ENCODE measurements at places on chromosomes 5 and 9.
A peak's percentile ranks its signal among the peaks of the same experiment; 100 is the strongest.

- DNase-seq, result peak; percentile 86
Observed at GRCh38 chr5:9924614-9925013, 294.5 kb upstream of the TAS2R1 start.

DNA sequence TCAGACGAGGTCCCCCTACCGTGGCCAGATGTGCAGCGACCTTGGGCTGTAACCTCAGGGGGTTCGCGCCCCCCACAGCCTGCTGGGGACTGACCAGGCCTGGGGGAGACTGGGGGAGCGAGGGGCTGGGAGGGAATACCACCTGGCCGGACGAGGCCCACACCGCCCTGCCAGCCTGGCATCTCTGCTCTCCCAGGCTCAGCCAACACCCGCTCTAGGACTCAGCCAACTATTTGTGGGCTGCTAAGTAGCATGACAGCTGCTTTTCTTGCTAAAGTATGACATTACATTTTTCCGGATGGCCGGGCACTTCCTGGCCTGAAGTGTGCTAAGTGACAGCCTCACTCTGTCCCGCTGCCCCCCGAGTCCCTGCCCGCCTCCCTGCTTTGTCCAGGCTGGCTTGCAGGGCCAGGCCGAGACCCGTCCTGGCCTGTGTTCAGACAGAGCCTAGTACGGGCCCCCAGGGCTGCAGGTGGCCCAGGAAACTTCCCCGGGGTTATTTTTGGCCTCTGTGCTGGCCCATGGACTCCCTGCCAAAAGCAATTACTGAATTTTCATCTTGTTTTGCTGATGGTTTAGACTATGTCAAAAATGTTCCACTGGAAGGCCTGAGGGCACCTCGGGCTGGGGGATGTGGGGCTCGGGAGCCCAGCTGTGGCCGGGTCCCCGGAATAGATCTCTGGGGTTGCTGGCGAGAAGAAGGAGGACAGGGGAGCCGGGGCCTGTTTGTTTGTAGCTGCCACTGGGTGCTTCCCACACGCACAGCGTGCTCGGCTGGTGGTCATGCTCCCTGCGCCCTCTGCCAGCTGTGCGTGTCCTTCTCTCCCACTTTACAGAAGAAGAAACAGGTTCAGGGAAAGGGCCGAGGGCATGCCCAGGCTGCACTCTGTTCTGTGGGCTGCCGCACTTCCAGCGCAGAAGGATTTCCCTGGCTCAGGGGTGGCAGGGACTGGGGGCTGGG lies 13.4 kb upstream of the SLC2A6 start:
- no peak for DNase-seq

DNA sequence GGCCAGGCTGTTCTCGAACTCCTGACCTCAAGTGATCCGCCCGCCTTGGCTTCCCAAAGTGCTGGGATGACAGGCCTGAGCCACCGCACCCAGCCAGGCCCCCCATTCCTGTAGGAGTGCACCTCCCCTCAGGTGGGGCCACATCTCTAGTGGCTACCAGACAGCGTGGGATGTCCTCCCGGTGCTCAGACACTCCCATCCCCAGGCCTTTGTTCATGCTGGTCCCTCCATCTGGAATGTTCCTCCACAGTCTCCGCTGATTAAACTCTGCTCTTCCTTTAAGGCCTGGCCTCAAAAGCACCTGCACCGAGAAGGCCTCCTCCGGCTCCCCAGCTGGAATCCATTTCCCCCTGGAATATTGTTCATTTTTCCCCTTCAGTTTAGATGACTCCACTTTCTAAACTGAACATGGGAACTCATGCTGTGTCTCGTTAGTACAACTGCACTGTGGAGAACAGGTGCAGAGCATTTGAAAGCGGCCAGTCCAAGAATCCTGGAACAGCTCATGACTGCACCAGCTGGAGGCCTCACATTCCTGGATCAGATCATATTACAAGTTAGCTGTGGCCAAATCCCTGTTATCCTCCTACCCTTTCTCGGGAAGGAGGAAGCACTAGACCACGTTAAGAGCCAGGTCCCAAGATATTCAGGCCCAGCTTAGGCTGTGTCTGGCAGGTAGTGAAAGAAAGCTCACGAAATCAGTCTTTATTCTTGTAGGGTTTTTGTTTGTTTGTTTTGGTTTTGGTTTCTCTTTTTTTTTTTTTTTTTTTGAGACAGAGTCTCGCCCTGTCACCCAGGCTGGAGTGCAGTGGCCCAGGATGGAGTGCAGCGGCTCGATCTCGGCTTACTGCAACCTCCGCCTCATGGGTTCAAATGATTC lies 10.8 kb upstream of the PRRC2B start:
- peak; percentile 74 for DNase-seq

DNA sequence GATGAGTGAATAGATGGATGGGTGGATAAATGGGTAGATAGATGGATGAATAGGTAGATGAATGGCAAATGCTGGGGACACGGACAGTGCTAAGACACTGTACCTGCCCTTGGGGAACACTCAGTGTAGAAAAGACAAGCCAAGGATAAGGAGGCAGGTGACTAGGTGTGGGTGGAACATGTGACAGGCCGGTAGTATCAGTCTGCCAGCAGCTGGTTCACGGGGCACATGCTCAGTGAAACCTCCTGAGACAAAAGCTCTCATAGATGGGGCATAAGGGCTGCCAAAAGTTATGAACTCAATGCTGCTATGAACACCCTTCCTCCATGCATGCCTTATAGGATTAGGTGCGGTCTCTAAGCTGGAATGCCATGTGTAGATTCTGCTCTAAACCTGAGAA lies 71.0 kb downstream of the C5orf15 start:
- DNase-seq, result no peak

GRCh38 chr5:71932655-71933338 lies 174.5 kb upstream of the MAP1B start:
- peak; percentile 26 for DNase-seq

DNA sequence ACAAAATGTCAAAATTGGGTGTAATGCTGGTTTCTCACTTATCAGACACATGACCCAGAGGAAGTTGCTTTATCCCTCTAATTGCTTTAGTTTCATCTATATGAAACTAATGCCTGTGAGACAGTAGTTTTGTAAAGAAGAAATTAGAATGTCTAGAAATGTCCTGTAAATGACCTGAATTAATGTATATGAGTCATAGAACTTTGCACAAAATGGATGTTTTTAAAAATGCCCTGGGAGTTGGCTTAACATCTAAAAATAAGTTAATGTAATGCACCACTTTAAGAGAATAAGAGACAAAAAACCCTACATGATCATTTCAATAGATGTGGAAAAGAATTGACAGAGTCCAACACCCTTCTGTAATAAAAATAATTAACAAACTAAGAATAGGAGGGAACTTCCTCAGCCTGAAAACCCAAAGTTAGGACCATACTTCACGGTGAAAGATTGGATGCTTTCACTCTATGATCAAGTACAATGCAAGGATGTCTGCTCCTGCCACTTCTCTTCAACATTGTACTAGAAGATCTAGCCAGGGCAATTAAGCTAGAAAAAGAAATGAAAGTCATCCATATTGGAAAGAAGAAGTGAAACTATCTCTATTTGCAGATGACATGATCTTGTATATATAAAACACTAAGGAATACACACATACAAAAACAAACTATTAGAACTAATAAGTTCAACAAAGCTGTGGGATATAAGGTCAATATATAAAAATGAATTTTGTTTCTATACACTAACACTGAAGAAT lies 117.9 kb downstream of the MELK start:
- no peak for DNase-seq

Data from RKO (cell line).